ENCODE measurements at places on chromosomes 5 and 9.

GRCh38 chr9:108160706-108161355 is 671.3 kb upstream of the KLF4 start:
- no peak for DNase-seq

DNA sequence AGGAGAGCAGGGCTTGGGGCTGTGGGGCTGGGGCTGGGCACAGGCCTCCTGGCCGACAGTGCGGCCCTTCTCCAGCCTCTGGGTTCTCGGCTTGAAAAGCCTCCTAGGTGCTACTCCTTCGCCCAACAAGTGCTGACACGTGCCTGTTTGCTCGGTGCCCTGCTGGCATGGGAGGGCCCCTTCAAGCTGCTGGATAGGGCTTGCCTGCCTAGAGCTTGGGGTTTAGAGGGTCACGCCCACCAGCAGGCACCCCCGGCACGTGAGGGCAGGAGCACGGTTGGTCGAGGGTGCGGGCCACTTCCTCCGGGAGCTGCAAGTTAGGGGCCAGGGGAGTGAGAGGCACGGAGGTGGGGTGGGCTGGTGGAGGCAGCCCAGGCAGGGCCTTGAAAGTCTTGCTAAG is 106.2 kb downstream of the RXRA start:
- no peak for DNase-seq

GRCh38 chr5:142976861-142977260 is 206.7 kb downstream of the ARHGAP26 start:
- DNase-seq: no peak

GRCh38 chr5:175680020-175680419 is 22.1 kb downstream of the HRH2 start:
- no peak for DNase-seq

DNA sequence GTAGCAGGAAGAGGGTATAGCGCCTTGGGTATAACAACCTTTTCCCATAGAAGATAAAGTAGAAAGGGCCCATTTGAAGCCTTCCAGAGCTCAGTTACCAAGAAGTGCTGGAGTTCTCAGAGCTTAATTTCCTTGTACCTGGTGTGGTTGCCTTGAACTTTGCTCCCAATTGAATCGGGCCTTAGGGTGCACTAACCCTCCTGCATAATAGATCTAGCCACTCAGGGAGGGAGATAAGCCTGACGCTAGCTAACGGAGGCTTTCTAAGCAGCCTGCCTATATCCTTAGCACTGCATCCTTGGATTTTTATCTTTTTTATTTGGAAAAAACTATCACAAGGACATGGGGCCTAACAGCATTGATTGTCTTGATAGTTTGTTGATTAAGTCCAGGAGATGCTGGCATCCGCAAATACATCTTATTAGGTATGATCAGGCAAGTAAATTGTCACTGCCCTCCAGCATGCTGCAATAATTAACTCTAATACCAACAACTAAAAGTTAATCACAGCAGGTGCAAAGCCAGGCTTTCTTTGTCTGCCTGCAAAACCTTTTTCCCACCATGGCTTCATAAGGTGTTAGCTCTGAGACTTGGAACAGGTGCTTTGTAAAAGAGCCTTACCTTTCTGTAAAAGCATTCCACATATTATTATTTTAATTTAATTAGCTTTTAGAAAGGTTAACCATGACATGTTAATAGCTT is 199.4 kb downstream of the SREK1 start:
- no peak for DNase-seq

DNA sequence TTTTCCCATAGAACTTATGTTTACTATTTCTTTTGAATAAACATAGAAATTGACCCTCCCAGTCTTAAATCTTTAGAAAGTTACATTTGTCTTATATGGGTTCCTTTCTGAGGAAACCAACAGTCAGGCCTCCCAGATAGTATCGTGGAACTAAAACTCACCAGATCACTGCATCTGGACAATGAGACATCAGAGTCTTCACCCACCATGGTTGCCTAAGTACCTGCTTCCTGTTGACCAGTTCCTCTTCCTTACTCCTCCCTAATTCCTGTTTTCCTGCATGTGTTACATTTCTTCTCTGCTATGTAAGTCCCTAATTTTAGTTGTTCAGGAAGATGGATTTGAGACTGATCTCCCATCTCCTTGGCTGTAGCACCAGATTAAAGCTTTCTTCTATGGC is 462.2 kb downstream of the DIRAS2 start:
- no peak for DNase-seq

GRCh38 chr9:89805571-89806292 is 200.9 kb downstream of the GADD45G start:
- no peak for DNase-seq

- DNase-seq: no peak
These were observed 102.5 kb downstream of the LIFR start for GRCh38 chr5:38453921-38454320.

- no peak for DNase-seq
These were observed 88.8 kb downstream of the NR3C1 start for GRCh38 chr5:143314659-143315058.

- no peak for DNase-seq
These were observed 399.2 kb upstream of the KLF4 start for GRCh38 chr9:107888773-107889227.

GRCh38 chr9:79774356-79774755 is 202.6 kb downstream of the TLE4 start:
- no peak for DNase-seq

- DNase-seq: peak; percentile 82
These were observed at the start of gene IGFBPL1 for GRCh38 chr9:38423973-38424843. Gene IGFBPL1, minus strand, starts transcription at chr9:38424454. Its CDS starts 30 bp downstream, at chr9:38424424.

DNA sequence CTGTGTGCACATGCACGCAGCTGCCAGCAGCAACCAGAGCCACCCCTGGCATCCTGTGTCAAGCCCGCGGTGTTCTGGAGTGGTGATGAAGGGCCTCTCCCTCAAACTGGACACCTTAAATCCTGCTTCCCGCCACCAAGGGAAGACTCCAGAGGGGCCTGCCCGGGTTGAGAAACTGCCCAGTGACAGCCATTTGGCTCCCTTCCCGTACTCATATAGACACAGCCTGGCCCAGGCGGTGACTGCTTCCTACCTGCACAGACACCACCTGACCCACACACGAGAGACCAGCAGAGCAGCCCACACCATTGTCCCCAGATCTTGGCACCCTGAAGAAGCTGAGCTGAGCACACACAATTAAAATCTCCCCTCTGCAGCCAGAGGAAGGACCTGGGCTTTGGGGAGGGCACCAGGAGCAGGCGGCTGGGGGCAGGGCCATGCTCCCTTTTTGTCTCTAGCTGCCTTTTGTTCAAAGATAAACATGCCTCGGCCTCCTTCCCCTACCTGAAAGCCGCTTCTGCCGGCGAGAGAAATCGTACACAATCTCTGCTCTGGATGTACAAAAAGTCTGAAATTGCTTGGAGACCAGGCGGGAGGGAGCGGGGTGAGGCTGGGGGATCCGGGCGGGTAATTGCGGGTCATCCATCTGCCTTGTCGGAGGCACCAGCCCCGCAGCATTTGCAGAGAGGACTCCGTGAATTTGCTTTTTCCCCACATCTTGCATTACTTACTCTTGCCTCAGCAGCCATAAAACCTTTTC is 78.4 kb downstream of the TSPAN17 start:
- DNase-seq: no peak

- DNase-seq: no peak
These were observed 293.4 kb downstream of the PDE4D start for GRCh38 chr5:59600153-59600552.

DNA sequence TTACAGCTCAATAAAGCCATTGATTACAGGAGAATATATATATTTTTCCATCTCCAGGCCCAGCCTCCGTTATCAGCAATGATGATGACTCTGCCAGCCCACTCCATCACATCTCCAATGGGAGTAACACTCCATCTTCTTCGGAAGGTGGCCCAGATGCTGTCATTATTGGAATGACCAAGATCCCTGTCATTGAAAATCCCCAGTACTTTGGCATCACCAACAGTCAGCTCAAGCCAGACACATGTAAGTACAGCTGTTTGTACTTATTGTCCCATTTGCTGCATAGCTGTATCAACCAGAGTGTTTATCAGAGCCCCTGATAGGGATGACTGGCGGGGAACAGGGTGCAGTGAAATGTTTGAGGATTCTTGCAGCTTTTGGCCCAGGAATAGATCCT is 197.7 kb downstream of the NTRK2 start:
- DNase-seq: no peak
